ENCODE measurements at places on chromosomes 1 and 21.
A peak's percentile ranks its signal among the peaks of the same experiment; 100 is the strongest.

DNA sequence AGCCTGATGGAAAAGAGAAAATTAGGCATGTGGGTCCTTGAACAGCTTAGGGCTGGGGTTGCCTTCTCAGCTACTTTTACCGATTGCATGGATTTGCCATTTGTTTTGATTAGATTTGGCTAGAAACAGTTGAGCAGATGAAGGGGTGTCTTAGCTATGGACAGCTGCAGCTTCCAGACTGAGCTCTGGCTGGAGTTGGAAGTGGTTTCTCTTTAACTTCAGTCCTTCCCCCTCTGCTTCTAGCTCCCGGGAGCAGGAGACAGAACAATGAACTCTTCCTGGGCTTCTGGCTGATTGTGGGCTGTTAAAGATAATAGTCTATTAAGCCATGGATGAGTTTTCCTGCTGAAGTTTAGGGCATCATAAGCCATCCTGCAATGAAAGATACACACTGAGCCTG lies 50.7 kb downstream of the UBE2T start:
- H3K27ac ChIP-seq: no peak overlapping the region
- H3K36me3 ChIP-seq: no peaks in the 10 kb centered on the region
- no peaks in the 10 kb centered on the region for H3K27me3 ChIP-seq
- DNase-seq: no peak
- peaks cover 14% of the 10 kb centered on the region for H3K4me1 ChIP-seq

DNA sequence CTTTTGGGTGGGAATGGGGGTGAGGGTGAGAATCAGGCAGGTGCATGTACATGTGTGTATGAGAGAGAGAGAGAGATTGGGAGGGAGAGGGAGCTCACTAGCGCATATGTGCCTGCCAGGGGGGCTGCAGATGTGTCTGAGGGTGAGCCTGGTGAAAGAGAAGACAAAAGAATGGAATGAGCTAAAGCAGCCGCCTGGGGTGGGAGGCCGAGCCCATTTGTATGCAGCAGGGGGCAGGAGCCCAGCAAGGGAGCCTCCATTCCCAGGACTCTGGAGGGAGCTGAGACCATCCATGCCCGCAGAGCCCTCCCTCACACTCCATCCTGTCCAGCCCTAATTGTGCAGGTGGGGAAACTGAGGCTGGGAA lies 95.0 kb downstream of the EPHB2 start:
- H3K36me3 ChIP-seq: no peaks in the 10 kb centered on the region
- DNase-seq: no peak
- no peaks in the 10 kb centered on the region for H3K4me1 ChIP-seq

GRCh38 chr1:14362331-14362730 lies 236.2 kb upstream of the KAZN start:
- DNase-seq: no peak
- no peaks in the 10 kb centered on the region for H3K36me3 ChIP-seq
- no peaks in the 10 kb centered on the region for H3K27me3 ChIP-seq
- no peak overlapping the region for H3K27ac ChIP-seq

GRCh38 chr1:48450505-48450904 lies 21.5 kb downstream of the SPATA6 start:
- H3K4me3 ChIP-seq: no peak overlapping the region
- DNase-seq: no peak
- H3K27ac ChIP-seq: no peak overlapping the region
- no peaks in the 10 kb centered on the region for H3K36me3 ChIP-seq
- H3K4me1 ChIP-seq: no peaks in the 10 kb centered on the region
- H3K27me3 ChIP-seq: no peaks in the 10 kb centered on the region

DNA sequence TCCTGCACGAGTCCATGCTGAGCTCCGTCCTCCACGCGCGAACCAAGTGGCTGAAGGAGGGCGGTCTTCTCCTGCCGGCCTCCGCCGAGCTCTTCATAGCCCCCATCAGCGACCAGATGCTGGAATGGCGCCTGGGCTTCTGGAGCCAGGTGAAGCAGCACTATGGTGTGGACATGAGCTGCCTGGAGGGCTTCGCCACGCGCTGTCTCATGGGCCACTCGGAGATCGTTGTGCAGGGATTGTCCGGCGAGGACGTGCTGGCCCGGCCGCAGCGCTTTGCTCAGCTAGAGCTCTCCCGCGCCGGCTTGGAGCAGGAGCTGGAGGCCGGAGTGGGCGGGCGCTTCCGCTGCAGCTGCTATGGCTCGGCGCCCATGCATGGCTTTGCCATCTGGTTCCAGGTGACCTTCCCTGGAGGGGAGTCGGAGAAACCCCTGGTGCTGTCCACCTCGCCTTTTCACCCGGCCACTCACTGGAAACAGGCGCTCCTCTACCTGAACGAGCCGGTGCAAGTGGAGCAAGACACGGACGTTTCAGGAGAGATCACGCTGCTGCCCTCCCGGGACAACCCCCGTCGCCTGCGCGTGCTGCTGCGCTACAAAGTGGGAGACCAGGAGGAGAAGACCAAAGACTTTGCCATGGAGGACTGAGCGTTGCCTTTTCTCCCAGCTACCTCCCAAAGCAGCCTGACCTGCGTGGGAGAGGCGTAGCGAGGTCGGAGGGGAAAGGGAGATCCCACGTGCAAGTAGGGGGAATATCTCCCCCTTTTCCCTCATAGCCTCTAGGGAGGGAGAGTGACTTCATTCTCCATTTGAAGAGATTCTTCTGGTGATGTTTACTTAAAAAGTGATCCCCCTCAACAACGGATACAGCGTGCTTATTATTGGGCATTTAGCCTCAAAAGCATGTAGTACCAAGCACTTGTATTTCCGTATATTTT lies 991 bp downstream of the PRMT6 start:
- no peaks in the 10 kb centered on the region for H3K27me3 ChIP-seq
- H3K36me3 ChIP-seq: no peaks in the 10 kb centered on the region
- H3K4me1 ChIP-seq: peaks cover 19% of the 10 kb centered on the region
- peak overlapping the region; percentile 80 for H3K4me3 ChIP-seq
- DNase-seq: peak; percentile 6

GRCh38 chr1:113858418-113858817 lies 13.1 kb downstream of the PTPN22 start:
- H3K4me3 ChIP-seq: no peak overlapping the region
- no peak for DNase-seq
- H3K27me3 ChIP-seq: no peaks in the 10 kb centered on the region
- H3K36me3 ChIP-seq: no peaks in the 10 kb centered on the region
- H3K4me1 ChIP-seq: peaks cover 14% of the 10 kb centered on the region

- H3K27ac ChIP-seq: peak overlapping the region; percentile 57
- no peaks in the 10 kb centered on the region for H3K27me3 ChIP-seq
- peak; percentile 38 for DNase-seq
- peaks cover 20% of the 10 kb centered on the region for H3K4me1 ChIP-seq
- no peaks in the 10 kb centered on the region for H3K36me3 ChIP-seq
Measured at GRCh38 chr21:15352009-15352408, 287.2 kb upstream of the NRIP1 start.
